ENCODE measurements at places on chromosomes 7 and 10.

- no peak for DNase-seq
Measured at GRCh38 chr7:73721377-73721817, 1.9 kb upstream of the STX1A start.

- DNase-seq = no peak
Measured at GRCh38 chr7:20053334-20054104, 163.7 kb downstream of the MACC1 start.

- DNase-seq = no peak
Measured at GRCh38 chr7:68258609-68259008, 1262.0 kb downstream of the TYW1 start.

DNA sequence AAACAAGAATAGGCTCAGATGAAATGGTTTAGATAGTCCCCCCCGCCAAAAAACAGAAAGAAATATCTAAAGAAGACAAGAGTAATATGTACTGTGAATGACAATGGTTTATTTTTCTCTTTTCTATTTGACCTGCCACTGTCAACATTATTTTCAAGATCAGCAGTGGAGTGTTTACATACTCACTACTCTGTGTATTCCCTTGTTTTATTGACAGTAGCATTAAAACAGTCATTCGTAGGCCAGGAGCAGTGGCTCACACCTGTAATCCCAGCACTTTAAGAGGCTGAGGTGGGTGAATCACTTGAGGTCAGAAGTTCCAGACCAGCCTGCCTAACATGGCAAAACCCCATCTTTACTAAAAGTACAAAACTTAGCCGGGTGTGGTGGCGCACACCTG lies 245.3 kb upstream of the SLC26A5 start:
- no peak for DNase-seq

- DNase-seq = no peak
Measured at GRCh38 chr10:59505926-59506325, 143.6 kb upstream of the FAM13C start.

DNA sequence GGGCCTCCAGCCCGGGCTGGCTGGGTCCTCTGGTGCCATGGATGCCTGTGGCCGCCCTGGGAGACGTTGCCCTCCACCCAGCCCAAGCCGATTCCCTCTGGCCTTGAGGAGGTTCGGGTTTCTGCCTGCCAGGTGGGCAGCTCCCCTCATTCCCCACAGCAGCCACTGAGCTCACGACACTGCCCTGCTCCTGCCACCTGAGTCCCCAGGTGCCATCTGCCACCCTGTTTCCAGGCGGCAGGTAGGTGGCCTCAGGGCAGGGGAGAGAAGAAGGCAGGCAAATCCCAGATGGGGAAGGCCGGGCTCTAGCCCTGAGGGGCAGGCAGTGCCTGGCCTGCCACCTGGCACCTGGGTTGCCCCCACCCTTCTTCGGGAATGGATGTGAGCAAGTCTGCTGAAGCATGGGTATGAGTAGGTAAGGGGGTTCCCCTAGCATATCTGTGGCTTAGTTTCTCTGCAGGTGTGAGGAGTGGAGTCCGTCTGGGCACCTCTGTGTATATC lies 92.2 kb upstream of the PPIF start:
- no peak for DNase-seq

DNA sequence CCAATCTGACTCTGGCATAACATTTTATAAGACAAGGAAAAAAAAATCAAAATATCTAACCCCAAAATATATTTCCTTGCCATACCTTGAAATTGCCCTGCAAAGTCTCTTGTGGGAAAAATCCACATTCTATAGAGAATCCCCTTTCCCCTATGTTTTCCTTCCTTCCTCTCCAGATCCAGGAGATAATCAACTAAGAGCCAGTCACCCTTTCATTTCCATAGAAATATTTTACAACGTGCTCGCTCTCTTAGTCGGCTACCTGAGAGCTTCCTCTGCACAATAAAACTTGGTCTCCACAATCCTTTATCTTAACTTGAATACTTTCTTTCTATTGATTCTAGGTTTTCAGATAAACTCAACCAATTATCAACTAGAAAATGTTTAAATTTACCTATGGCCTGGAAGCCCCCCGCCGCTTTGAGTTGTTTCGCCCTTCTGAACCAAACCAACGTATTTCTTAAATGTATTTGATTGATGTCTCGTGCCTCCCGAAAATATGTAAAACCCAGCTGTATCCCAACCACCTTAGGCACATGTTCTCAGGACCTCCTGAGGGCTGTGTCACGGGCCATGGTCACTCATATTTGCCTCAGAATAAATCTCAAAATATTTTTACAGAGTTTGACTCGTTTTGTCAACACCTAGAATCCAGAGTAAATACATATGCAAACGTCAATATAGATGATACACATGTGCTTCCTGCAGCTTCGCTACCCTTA lies 869 bp downstream of the PSAP start:
- no peak for DNase-seq

DNA sequence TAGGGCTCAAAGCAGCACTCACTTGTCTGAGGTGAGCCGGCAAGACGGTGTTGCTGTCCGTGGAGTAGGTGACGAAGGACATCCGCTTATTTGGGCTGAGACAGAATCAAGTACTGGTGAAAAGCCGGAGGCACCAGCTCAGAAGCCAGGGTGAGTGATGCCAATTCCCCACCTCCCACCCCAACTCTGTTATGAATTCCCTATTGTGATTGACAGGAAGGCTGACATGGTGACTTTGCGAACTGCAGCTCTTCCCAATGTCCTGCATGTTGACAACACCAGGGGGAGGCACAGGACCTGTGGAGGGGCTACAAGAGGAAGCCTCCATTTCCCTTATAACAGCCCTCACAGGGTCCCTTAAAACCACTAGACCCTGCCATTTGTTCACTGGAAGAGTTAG lies 52.3 kb upstream of the MSMB start:
- no peak for DNase-seq

DNA sequence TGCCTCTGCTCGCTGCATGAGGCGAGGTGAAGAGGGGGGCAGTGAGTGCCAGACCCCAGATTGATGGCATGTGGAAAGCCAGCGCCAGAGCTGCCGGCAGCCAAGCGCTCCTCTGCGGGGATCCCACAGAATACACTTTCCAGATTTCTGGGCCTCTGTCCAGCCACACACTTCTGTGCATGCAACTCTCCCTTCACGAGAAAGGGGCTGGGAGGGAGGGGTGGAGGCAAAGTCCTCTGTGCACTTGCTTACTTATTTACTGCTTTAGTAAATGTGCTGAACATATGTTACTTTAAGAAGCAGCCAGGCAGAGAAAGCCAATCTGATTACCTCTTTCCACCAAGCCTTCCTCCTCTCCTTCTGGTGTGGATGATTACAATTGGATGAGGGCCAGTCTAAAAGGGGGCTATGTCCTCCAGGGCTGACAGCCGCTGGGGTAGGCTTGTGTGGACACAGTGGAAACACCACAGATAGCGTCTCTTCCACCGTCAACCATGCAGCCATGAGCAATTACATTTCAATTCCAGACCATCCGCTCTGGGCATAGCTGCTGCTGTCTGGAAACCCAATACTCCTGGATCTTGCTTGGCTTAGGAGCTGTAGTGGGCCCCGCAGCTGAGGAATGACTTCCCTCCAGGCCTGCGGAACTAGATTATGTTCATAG lies 322.8 kb upstream of the ANKRD30A start:
- no peak for DNase-seq

GRCh38 chr10:49694466-49694865 lies 15.0 kb downstream of the C10orf53 start:
- DNase-seq = no peak

- DNase-seq = no peak
Measured at GRCh38 chr10:62306663-62307062, 38.0 kb upstream of the RTKN2 start.

DNA sequence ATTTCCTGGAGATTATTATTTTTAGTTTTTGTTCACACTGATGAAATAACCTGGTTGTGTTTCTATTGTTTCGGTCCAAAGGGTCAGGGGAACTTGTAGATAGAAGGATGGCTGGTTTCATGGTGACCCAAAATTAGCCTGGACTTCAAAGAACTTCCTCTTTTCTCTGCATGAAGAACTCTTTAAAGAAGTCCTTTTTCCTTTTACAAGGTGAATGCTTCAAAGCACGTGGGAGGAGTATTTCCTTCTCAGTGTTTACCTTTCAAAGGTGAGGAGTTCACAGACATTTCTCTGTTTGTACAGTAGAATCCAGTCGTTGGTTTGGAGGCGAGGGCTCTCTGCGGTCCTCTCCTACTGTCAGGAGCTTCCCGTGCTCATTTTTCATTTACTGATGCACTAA lies 561.7 kb downstream of the GATA3 start:
- DNase-seq = no peak

DNA sequence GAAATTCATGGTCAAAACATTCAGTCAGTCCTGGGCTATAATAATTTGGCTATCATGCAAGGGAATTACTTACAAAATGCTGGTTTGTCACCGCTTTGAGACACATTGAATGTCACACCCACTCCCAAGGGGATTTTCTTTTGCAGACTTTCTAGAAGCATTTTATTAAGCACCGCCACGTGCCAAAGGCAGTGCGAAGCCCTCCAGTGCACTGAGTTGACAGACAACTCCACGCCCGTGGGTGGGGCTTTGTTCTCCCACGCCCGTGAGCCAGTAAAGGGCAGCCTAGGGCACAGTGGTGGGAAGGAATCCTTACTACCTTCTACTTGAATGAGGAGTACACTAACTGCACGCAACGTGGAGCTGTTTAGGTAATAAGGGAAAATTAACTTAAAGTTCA lies 515.8 kb downstream of the KCNMA1 start:
- no peak for DNase-seq

DNA sequence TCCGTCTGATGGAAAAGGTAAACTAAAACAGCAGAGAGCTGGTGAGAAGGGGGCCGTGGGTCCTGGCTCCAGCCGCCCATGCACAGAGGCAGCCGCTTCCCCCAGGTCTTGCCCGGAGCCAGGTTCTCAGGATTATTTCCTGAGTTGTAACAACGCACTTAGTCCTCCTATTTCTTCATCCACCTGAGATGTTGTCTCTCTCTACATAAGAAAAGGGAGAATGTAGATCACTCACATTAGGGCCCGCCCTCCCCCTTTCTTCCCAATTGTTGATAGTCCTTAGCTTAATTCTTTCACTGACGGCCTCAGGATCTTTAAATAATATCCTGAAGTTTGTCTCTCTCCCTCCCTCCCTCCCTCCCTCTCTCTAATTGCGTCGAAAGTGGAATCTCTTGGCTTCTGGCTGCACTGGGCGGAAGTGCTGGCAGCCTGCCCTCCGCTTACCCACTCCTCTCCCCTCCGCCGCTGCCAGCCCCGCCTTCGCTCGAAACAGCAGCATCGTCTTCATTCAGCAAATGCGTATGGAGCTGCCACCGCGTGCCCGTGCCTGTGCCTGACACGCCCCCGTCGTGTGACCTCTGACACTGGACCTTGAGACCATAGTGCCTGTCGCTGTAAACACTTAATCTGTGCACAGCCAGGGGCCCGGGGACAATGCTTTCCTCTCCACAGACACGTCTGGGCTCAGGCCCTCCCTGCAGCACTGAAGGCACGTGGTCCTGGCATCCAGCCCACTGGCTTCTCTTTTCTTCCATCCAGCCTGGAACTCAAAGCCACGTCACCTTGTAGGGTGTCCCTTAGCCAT lies 174.5 kb upstream of the PPP2R2D start:
- no peak for DNase-seq

GRCh38 chr10:110380293-110380692 lies 75.6 kb upstream of the SMNDC1 start:
- no peak for DNase-seq

- no peak for DNase-seq
Measured at GRCh38 chr7:129247087-129247486, 22.3 kb downstream of the AHCYL2 start.

- no peak for DNase-seq
Measured at GRCh38 chr10:92712016-92712889, 22.5 kb downstream of the HHEX start.

DNA sequence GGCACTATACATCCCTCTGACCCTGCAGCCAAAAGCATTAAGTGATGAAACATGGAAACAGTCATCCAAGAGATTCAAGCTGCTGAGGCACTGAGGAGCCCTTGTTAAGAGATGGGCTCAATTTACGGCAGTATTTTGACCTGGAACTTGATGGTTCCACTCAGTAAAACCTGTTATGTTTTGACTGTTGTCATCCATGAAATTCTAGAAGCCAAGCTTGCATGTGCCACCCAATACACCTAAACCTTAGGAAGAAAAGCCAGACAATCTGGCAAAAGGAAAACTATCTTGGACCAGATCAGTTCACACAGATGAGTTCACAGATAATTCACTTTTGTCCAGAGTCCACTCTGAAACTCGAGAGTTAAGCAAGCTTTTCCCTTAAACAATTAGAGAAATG lies 53.2 kb downstream of the ICA1 start:
- no peak for DNase-seq

DNA sequence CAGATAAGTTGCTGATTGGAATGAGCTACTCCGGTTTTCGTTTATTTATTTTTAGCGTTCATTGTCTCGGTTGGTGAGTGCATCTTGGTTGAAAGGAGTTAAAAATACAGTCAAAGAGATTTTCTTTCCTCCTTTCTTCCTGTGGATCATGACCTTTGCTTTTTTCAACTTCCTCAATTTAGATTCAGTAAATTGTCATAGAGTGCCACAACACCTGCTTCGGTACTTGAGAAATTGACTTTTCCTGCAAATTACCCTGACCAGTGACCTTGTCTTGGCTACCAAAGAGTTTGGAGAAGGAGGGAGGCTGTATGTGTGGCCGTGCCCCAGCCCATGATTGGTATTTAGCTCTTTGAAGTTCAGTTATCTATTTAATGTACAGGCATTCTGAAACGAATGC lies 128.7 kb downstream of the FAM204A start:
- DNase-seq = no peak

- DNase-seq = no peak
Measured at GRCh38 chr7:16014031-16014430, 327.5 kb upstream of the MEOX2 start.

DNA sequence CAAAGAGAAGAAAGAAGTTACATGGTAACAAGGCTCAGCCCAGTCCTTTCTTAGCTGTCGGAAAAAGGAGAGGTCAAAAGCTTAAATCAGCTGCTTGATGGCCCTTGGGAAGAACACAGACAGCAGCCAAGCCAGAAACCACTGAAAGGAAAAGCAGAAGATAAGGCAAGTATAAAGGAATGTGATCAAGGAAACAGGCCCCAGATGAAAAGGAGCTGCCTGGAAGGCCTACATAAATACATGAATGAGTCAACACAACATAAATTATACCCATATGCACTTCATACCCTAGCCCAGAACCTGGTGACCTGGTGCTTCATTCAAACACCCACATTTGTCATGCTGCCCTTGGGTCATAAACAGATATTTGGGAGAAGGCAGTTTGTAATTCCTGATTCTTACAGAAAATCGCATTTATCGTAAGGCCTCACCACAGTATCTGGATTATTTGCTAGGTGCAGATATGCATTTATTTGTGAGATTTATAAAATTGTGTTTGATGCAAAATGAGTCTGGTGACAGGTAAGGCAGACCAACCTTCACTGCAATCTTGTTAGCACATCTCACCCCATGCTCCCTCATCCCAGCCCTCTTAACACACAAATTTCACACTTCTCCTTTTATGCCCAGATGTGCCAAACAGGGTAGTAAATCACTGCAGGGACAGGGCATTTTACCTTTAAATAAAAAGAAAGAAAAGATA lies 94.9 kb upstream of the KCNIP2 start:
- DNase-seq = no peak

DNA sequence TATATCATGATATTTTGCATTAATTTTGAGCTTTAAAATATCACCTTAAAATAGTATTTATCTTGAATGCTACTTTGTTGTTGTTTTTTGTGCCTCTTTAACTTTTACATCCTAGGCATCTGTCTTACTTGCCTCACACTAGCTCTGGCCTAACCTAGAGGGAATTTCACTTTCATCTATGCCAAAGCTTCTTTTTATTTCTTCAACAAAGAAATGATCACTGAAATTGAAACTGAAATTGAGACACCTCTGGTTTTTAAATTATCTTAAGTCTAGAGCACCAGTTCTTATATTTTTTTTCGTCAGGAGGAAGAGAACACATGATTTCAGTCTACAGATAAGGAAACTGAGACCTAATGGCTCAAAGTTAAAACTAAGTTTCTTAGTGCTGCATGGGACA lies 3.5 kb upstream of the SCIN start:
- no peak for DNase-seq

Data from stimulated activated CD4-positive, alpha-beta T cell treated with anti-CD3 and anti-CD28 coated beads, Interleukin-1b, Interleukin-23, amount 100 ng/mL, for 24 hours (primary cell).